ENCODE measurements at places on chromosomes 12 and 14. TPM values are rescaled to one million over a fixed set of nuclear protein-coding genes. Genes with fewer than 3 reads are reported as not detected.

The GPRC5A gene
- total RNA-seq: not detected

The KRT74 gene
- total RNA-seq: not detected

The GLT8D2 gene
- not detected for total RNA-seq

The RASSF9 gene
- not detected for total RNA-seq

The PTPN21 gene
- 63.0 TPM for total RNA-seq

The RND1 gene
- 1.8 TPM for total RNA-seq

The SERPINA6 gene
- not detected for total RNA-seq

The FOXG1 gene
- not detected for total RNA-seq

The KRT83 gene
- not detected for total RNA-seq

The HOXC10 gene
- total RNA-seq: not detected

The ZC3H10 gene
- 11.1 TPM for total RNA-seq
